ENCODE measurements at places on chromosomes 1 and 21. TPM values are rescaled to one million over a fixed set of nuclear protein-coding genes. Genes with fewer than 3 reads are reported as not detected.

- H3K27ac ChIP-seq: no peak overlapping the region
- no peak for DNase-seq
- H3K4me1 ChIP-seq: no peaks in the 10 kb centered on the region
- H3K4me3 ChIP-seq: no peak overlapping the region
- H3K36me3 ChIP-seq: no peaks in the 10 kb centered on the region
These were observed 229.3 kb downstream of the USH2A start for GRCh38 chr1:216193839-216194443.

DNA sequence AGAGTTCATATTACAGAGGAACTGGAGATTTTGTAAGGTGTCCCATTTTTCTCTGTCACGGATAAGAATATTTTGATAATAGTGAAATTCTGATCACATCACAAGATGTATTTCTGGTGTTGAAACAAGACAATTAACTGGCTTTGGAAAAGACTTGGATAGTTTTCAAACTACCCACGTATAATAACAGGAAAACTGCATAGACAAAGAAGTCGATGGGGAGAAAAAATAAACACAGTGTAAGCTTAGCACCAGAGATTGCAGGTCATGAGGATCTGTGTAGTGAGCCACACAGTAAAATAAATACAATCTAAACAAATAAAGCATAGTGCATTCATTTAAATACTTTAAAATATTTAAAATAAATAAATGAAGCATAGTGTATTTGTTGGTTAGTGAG, 452.3 kb upstream of the ADAMTS5 start:
- H3K4me3 ChIP-seq: no peak overlapping the region
- no peaks in the 10 kb centered on the region for H3K27me3 ChIP-seq
- H3K4me1 ChIP-seq: no peaks in the 10 kb centered on the region
- no peak overlapping the region for H3K27ac ChIP-seq

- DNase-seq: no peak
- peaks cover 15% of the 10 kb centered on the region for H3K4me1 ChIP-seq
- H3K27ac ChIP-seq: no peak overlapping the region
- H3K36me3 ChIP-seq: no peaks in the 10 kb centered on the region
- H3K4me3 ChIP-seq: no peak overlapping the region
These were observed 36.0 kb upstream of the GPR157 start for GRCh38 chr1:9164919-9165318.

The CELA2B gene
- total RNA-seq: not detected

- no peak for DNase-seq
- no peak overlapping the region for H3K4me3 ChIP-seq
- peaks cover 73% of the 10 kb centered on the region for H3K4me1 ChIP-seq
- H3K36me3 ChIP-seq: no peaks in the 10 kb centered on the region
- no peak overlapping the region for H3K27ac ChIP-seq
These were observed 7.9 kb downstream of the S100A10 start for GRCh38 chr1:151985768-151986167.

The AADACL4 gene
- total RNA-seq: not detected

GRCh38 chr1:84603223-84603622, 29.0 kb upstream of the CTBS start:
- peak overlapping the region; percentile 66 for H3K27ac ChIP-seq
- H3K36me3 ChIP-seq: no peaks in the 10 kb centered on the region
- DNase-seq: no peak
- H3K27me3 ChIP-seq: no peaks in the 10 kb centered on the region
- peaks cover 37% of the 10 kb centered on the region for H3K4me1 ChIP-seq

GRCh38 chr1:200468264-200469001, 58.6 kb upstream of the ZNF281 start:
- no peaks in the 10 kb centered on the region for H3K4me1 ChIP-seq
- H3K4me3 ChIP-seq: no peak overlapping the region
- peaks cover 14% of the 10 kb centered on the region for H3K27me3 ChIP-seq
- DNase-seq: no peak
- no peaks in the 10 kb centered on the region for H3K36me3 ChIP-seq

DNA sequence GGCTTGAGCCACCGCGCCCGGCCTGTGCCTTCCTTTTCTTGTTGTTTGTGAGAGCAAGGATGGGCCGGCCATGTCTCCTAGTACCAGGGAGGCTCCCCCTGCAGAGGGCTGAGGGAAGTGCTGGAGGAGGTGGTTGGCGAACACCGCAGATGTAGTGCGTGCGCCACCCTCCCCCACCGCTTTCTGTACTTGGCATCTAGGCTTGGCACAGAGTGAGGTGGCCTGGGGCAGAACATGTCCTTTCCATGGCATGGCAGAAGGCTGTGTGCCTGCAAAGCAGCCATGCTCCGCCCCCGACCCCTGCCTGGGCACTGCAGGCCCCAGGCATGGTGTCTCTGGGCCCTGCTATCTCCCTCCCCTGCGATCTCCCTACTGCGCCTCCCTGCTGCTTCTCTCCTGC, 30.7 kb downstream of the ALPL start:
- no peaks in the 10 kb centered on the region for H3K27me3 ChIP-seq
- H3K4me1 ChIP-seq: peaks cover 40% of the 10 kb centered on the region
- no peak overlapping the region for H3K4me3 ChIP-seq
- peak; percentile 64 for DNase-seq
- peak overlapping the region; percentile 81 for H3K27ac ChIP-seq

- no peaks in the 10 kb centered on the region for H3K27me3 ChIP-seq
- no peak for DNase-seq
- peaks cover 67% of the 10 kb centered on the region for H3K4me1 ChIP-seq
- H3K36me3 ChIP-seq: no peaks in the 10 kb centered on the region
- H3K27ac ChIP-seq: peak overlapping the region; percentile 47
- peak overlapping the region; percentile 28 for H3K4me3 ChIP-seq
These were observed 9.5 kb downstream of the SIPA1L2 start for GRCh38 chr1:232620356-232620969.

Data from heart right ventricle (tissue), 16 donors.